ENCODE measurements at places on chromosomes 2 and 18.

DNA sequence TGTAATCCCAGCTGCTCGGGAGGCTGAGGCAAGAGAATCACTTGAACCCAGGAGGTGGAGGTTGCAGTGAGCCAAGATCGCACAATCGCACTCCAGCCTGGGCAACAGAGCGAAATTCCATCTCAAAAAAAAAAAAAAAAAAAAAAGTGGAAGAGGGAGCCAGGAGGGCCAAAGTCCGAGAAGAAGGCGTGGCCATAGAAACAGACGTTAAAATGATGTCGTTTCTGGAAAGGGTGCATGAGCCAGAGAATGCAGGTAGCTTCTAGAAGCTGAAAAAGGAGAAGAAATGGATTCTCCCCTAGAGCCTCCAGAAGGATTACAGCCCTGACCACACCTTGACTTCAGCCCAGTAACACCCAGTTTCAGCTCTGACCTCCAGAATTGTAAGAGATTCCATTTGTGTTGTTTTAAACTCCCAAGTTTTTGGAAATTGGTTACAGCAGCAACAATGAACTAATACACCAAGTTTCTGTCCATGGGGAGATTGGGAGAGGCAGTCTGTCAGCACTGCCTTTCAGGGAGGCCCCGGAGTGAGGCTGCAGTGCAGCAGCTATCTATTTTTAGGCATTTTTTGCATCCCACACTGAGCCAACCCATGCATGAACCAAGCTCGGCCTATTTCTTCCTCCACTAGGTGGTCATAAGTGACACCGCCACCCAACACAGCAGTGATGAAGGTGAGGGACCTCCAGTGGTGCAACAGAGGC is 14.2 kb upstream of the TRAF3IP1 start:
- no peak for DNase-seq

GRCh38 chr2:65649811-65650589 is 217.6 kb upstream of the SPRED2 start:
- no peak for DNase-seq

DNA sequence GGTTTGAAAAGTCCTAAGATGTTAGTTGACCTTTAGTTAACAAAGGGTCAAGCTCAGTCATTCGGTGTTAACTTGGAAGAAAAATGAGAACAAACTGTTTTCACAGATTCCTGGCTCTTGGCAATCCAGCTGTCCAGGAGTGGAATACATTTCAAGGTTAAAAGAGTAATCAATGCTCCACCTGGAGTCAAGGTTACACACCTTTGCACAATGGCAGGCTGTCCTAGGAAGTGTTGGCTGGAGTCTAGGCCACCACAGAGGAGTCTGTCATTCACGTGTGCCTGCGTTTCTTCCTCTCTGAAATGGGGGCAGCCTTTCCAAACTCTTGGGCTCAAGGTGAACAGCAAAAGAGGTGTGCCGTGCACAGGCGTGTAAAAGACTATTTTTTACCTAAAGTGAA is 6.3 kb upstream of the ID2 start:
- DNase-seq = no peak

DNA sequence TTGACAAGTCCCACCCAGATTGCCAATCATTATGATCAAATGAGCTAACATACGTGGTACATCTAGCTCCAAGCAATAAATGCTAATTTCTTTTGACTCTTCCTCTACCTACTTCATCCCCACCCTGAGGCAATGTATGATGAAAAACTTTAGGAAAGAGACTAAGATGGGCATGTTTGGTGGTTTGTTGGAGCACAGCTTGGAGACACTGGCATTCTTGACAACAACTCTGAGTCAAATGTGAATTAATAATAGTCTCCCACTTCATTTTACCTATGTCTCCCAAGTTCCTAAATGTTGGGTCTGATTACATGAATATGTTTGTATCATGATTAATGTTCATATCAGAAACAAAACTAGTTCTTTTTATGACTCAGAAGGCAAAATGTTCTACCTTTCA is 36.6 kb downstream of the EXOC6B start:
- no peak for DNase-seq

DNA sequence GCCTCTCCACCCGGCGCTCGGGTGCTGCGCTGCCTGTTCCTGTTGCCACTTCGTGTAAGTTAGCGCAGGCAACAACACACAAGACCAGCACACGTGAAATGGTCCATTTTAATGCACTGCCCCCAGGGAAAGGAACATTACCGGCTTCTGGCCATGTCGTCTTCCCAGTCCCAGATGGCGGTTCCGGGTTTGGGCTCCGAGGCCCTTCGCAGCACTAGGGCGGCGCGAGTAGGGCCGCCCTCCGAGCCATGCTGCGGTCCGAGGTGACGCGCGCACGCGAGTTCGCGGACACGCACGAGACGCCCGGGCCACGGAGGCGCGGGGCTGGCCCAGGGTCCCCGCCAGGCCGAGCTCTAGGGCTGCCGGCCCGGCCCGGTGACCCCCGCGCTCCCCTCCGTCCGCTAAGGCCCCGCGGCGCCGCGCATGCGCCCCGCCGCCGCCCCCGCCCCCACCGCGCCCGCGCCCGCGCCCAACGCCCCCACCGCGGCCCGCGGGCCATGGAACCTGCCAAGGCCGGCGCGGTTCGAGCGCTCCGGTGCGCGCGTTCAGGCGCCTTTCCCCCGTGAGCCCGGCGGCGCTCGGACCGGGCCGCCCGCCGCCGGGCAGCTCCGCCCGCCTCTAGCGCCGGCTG is 367 bp upstream of the ZNF236 start:
- peak; percentile 82 for DNase-seq

DNA sequence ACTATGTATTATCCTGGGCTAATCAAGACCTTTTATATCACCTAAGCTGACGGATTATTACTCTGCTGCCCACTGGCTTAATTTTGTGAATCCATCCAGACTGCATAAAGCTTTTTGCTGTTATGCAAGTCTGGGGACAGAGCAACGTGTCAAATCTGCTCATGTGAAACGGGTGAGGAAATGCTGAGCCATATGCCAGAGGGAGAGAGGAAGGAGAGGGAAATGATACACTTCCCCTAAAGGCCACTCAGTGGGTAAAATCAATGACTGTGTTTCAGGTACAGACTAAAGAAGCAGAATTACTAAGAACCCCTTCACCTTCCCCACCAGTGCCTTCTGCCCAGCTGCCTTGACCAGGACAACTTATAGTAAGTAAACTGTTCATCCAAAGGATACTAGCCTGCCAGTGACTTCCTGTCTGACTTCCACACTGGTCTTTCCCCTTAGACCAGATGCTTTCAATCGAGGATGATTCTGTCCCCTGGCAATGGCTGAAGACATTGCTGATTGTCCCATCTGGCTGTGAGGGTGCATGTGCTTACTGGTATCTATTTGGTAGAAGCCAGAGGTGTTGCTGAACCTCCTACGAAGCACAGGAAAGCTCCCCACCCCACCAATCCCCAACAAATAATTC is 43.0 kb downstream of the STAT1 start:
- DNase-seq = no peak

- DNase-seq = no peak
Measured at GRCh38 chr2:29097569-29097968, 17.6 kb upstream of the CLIP4 start.

DNA sequence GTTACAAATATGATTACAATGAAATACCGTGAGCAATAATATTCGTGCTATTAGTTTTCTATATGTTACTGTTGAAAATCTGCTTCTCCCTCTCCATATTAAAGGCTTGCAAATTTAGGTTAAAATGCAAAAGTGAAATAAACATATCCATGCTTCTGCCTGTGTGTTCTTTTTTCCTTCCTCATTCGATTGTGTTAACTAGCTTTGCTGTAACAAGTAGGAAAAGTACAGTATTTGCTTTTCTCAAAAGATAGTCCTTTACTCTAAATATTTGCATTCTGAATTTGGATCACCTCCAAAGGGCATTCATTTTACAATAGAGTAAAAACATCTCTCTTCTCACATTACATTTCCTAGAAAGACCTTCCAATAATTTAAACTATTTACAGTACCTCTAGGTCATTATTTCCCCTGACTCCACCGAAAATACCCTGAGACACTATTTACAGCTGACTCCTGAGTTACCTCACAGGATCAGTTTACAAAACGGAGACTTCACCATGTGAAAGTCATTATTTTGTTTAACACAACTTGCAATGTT is 835.0 kb upstream of the FANCL start:
- no peak for DNase-seq

- no peak for DNase-seq
Measured at GRCh38 chr2:85132397-85132796, 795 bp upstream of the TCF7L1 start.

DNA sequence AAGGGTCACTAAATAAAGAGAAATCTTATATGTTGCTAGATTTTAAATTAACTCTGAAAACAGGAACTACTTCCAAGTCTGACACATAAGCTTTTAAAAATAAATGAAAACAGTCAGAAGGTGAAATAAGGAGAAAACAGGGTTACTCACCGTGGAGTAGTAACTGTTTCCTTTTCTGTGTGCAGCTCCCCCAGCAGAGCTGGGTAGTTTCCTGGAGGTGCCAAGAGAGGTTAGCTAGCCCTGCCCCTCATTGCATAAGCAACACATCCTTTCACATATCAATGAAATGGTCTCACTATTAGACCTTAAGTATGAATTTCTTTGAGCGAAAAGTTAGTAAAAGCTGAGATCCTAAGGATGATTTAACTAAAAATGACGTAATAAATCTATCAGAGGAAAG is 54.0 kb upstream of the GPR75 start:
- peak; percentile 46 for DNase-seq

- DNase-seq = no peak
Measured at GRCh38 chr18:58668897-58669296, 2.4 kb upstream of the MALT1 start.

- peak; percentile 77 for DNase-seq
Measured at GRCh38 chr2:241965931-241966412, 96.4 kb downstream of the RTP5 start.

GRCh38 chr2:207243601-207244000 is 77.9 kb upstream of the KLF7 start:
- no peak for DNase-seq

DNA sequence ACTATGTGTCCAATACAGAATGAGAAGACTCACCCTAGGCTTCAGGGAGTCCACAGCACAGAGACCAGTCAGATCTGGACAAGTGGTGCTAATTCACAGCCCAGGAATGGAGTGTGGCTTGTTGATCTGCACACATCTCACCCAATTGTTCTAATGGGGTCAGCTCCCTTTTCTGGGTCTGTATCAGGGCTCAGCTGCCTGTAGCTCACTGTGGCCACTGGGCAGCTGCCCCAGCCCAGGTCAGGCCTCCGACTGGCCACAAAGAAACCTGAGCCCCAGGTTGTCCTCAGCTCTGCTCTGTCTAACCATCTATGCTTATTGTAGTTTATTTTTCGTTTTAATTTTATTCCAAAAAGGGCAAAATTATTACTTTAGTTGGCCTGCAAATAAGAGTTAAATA is 202.3 kb upstream of the RAB6C start:
- no peak for DNase-seq
